ENCODE measurements at places on chromosomes 12 and 14.

GRCh38 chr14:101195309-101195901 is 291.9 kb upstream of the RTL1 start:
- DNase-seq: no peak

DNA sequence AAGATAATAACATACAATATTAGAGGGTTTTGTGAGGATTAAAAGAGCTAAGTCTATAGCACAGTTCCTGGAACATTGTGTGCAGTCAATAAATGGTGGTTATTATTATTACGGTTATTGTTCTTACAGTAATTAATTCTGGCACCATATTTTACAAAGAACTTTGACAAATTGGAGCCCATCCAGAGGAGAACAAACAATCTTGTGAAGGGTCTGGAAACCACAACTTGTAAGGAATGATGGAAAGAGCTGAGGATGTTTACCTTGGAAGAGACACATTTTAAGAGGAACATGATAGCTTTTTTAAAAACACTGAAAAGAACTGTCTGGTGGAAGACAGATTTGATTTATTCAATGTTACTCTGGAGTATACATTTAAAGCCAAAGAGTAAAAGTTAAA is 150.5 kb upstream of the KRR1 start:
- no peak for DNase-seq

DNA sequence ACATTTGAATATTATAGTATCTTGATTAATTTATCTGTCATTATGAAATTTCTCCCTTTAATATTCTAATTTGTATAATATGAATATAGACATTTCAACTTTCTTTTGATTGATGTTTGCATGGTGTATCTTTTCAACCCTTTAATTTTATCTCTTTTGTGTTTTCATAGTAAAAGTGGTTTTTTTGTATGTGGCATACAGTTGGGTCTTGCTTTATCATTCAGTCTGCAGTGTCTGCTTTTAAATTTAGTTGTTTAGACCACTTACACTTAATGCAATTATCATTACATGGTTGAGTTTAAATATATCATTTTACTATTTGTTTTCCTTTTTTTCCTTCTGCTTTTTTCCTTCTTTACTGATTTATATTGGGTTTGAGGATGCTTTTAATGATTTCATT is 29.6 kb downstream of the CCDC91 start:
- DNase-seq: no peak

- DNase-seq: no peak
Observed at GRCh38 chr12:34598851-34599529, 576.7 kb downstream of the ALG10 start.

GRCh38 chr12:66048218-66048834 is 82.2 kb downstream of the LLPH start:
- DNase-seq: no peak

- no peak for DNase-seq
Observed at GRCh38 chr14:36756226-36756625, 94.6 kb downstream of the PAX9 start.

GRCh38 chr14:66395300-66395699 is 90.9 kb upstream of the CCDC196 start:
- no peak for DNase-seq

GRCh38 chr12:79676579-79676978 is 14.2 kb downstream of the PAWR start:
- no peak for DNase-seq

- no peak for DNase-seq
Observed at GRCh38 chr14:79608446-79608845, 602.9 kb downstream of the DIO2 start.
